ENCODE measurements at places on chromosomes 11 and 22. TPM values are rescaled to one million over a fixed set of nuclear protein-coding genes. Genes with fewer than 3 reads are reported as not detected.

- H3K4me1 ChIP-seq: peaks cover 4% of the 10 kb centered on the region
- no peak for DNase-seq
- H3K27ac ChIP-seq: no peak overlapping the region
- H3K27me3 ChIP-seq: no peaks in the 10 kb centered on the region
- H3K36me3 ChIP-seq: no peaks in the 10 kb centered on the region
Measured at GRCh38 chr22:28231441-28231840, 312.4 kb upstream of the PITPNB start.

DNA sequence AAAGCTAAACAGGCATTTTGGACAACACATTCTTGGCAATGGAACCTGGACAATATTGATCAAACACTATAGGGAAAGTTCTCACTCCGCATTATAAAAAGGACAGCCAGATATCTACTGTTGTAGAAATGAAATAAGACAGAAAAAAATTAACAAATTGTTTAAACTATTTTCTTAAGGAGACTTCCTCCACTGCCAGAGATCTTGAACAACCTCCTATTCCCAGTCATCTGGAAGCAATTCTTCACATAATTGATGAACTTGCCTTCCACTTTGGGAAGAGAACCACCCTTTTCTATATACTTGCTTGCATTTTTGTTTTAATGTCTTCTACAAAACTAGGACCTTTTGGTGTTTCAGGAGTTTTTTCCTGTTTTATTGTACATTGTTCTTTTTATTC is 216.1 kb downstream of the CASP12 start:
- no peak overlapping the region for H3K4me3 ChIP-seq
- H3K4me1 ChIP-seq: no peaks in the 10 kb centered on the region
- DNase-seq: no peak
- H3K27me3 ChIP-seq: no peaks in the 10 kb centered on the region
- no peak overlapping the region for H3K27ac ChIP-seq
- no peaks in the 10 kb centered on the region for H3K36me3 ChIP-seq

DNA sequence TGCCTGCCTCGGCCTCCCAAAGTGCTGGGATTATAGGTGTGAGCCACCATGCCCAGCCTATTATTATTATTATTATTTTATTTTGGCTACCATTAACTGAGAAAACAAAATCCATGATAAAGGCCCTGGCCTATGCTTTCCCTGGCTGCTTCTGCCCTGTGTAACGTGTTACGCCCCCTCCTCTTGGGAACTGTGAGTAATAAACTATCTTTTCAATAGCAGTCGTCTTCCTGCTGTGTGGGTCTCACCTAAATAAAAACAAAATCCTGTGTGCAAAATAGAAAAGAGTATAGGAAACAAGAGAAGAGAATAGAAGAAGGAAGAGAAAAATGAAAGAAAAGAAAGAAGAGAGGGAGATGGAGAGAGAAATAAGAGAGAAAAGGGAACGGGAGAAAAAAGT is 237.0 kb downstream of the MIAT start:
- no peak overlapping the region for H3K27ac ChIP-seq
- H3K4me1 ChIP-seq: 0 out of 2 replicates have a peak, but pooled peaks cover 1% of the 10 kb centered on the region
- H3K27me3 ChIP-seq: no peaks in the 10 kb centered on the region
- H3K36me3 ChIP-seq: no peaks in the 10 kb centered on the region
- no peak for DNase-seq

- H3K27ac ChIP-seq: no peak overlapping the region
- H3K4me3 ChIP-seq: no peak overlapping the region
- no peaks in the 10 kb centered on the region for H3K27me3 ChIP-seq
- H3K36me3 ChIP-seq: no peaks in the 10 kb centered on the region
- DNase-seq: no peak
Measured at GRCh38 chr11:73087730-73088129, 54.4 kb downstream of the FCHSD2 start.

- H3K27ac ChIP-seq: no peak overlapping the region
- no peaks in the 10 kb centered on the region for H3K27me3 ChIP-seq
- no peak for DNase-seq
- no peaks in the 10 kb centered on the region for H3K36me3 ChIP-seq
Measured at GRCh38 chr11:88535916-88536547, 198.5 kb upstream of the CTSC start.

DNA sequence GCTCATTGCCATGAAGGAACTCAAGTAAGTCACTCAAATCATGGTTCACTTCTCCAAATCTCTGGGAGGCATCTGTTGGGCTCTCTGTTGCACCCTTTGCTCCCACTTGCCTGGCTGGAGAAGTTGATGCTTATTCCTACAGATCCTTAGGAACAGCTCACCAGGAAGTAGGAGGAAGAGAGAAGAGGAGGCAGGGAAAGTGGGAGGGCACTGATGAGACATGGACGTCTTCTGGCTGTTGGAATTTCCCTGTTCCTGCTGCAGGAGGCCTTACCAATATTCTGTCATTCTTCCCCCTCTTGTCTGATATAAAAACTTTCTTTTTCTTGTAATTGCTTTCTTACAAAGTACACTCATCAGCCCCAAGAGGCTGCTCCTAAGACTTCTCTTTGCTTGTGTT is 13.6 kb downstream of the POLR2F start:
- no peak for DNase-seq
- H3K36me3 ChIP-seq: peaks cover 26% of the 10 kb centered on the region
- H3K27ac ChIP-seq: no peak overlapping the region
- H3K4me1 ChIP-seq: peaks cover 13% of the 10 kb centered on the region
- H3K4me3 ChIP-seq: no peak overlapping the region

DNA sequence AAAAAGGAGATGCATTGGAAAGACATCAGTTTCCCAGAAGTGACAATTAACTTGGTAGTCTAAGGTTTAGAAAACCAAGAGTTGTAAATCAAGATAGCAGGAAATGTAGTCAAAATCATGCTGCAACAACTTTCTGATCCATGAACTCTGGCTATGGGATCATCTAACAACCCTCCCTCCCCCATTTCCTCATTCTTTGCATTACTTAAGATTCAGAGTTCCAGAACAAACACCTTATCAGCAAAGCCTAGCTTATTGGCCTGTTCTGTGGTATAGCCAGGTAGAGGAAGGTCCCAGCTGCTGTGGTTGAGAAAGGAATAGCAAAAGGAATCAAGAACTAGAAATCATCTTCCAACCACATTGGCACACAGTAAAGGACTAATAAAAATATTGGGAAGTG is 651.1 kb downstream of the METTL15 start:
- no peak overlapping the region for H3K4me3 ChIP-seq
- no peak for DNase-seq
- no peaks in the 10 kb centered on the region for H3K36me3 ChIP-seq
- H3K4me1 ChIP-seq: peaks cover 5% of the 10 kb centered on the region

Gene TRPC6
- total RNA-seq: 0.25 TPM

Gene ARRB1
- 31.8 TPM for total RNA-seq

Gene SYT9
- 2.4 TPM for total RNA-seq

Gene DEFB131B
- total RNA-seq: not detected
